ENCODE measurements at places on chromosomes 1 and 21.

- ATAC-seq, result no peak
These were observed 115.1 kb downstream of the RHOU start for GRCh38 chr1:228850141-228851100.

DNA sequence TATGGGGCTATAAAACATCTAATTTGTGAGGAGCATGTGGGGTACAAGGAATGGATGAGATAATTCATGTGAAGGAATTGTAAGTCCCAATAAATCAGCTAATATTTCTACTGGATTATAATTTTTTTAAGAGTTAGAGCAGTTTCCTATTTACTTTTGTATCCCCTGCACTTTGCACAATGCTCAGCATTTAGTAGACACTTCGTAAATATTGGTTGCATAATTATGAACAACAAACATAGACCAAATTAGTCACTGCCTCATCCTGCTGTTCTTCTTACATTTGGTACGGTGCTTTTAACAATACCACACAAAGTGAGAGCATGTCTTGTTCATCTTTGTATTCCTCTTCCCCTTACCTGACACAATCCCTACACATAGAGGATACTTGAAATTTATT is 27.1 kb upstream of the RRP15 start:
- ATAC-seq, result no peak

DNA sequence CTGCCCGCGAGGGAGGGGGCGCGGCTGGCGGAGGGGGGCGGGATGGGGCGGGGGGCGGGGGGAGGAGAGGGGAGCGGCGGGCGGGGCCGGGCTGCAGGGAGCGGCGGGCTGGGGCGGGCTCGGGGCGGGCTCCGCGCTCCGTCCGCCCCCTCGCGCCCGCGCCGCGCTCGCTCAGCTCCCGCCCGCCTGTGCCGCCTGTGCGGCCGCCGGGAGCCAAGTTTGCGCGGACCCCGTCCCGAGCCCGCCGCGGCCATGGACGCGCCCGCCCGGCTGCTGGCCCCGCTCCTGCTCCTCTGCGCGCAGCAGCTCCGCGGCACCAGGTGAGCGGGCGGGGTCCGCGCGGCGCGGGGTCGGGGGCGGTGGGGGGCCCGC is at the start of gene GABRD:
Gene GABRD (plus strand): TSS at position 174 of the 372 bp plus-strand sequence. CDS start 79 bp downstream, at position 253.
- 0 out of 3 replicates have a peak, but pooled peaks have one; percentile 29 for ATAC-seq

GRCh38 chr21:42377211-42377950 is 11.0 kb upstream of the TFF1 start:
- ATAC-seq, result no peak

GRCh38 chr1:93349231-93350135 is 3.8 kb downstream of the DR1 start:
- no peak for ATAC-seq

GRCh38 chr1:19648689-19649088 is 4.6 kb downstream of the NBL1 start:
- no peak for ATAC-seq

GRCh38 chr1:67165468-67166041 is 699 bp upstream of the IL23R start:
- no peak for ATAC-seq

- no peak for ATAC-seq
These were observed 4.7 kb upstream of the ECE1 start for GRCh38 chr1:21295002-21295401.

DNA sequence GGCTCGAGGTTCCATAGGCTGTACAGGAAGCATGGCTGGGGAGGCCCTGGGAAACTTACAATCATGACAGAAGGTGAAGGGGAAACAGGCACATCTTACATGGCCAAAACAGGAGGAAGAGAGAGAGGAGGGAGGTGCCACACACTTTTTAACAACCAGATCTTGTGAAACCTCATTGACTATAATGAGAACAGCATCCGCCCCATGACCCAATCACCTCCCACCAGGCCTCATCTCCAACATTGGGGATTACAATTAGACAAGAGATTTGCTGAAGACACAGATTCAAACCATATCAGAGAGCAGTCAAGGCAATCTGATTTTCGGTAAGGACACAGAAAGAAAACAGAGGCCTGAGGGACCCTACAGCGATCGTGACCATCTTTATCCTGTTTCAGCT is 41.7 kb downstream of the TNFRSF9 start:
- ATAC-seq, result no peak

DNA sequence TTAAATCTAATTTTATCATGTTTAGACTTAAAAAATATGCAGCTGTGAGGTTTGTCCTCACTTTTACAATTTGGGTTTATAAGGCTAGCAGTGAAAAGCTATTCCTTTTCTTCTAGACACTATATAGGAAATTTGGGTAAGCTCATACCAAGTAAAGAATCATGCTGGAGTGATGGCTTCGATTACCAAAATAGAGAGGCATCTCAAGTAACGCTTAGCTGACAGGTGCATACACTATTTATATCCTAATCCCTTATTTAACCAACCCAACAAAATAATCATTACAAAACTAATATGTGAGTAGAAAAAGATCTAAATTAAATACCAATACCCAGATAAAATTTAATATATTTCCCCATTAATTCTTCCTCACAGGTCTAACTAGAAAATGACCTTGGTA is 193.2 kb downstream of the LHX8 start:
- ATAC-seq, result no peak

GRCh38 chr1:169585181-169585580 is 1.1 kb downstream of the F5 start:
- ATAC-seq, result no peak

- ATAC-seq, result no peak
These were observed 777.3 kb downstream of the LTN1 start for GRCh38 chr21:28215214-28215954.

GRCh38 chr1:65514041-65514440 is 93.6 kb downstream of the LEPR start:
- ATAC-seq, result peak; percentile 76

- peak; percentile 87 for ATAC-seq
These were observed 64.6 kb downstream of the UBIAD1 start for GRCh38 chr1:11337580-11338073.

- ATAC-seq, result peak; percentile 89
These were observed at the start of gene RAB13 for GRCh38 chr1:153985941-153986761. Gene RAB13, minus strand, starts transcription at chr1:153986339. Its CDS starts 103 bp downstream, at chr1:153986236.

DNA sequence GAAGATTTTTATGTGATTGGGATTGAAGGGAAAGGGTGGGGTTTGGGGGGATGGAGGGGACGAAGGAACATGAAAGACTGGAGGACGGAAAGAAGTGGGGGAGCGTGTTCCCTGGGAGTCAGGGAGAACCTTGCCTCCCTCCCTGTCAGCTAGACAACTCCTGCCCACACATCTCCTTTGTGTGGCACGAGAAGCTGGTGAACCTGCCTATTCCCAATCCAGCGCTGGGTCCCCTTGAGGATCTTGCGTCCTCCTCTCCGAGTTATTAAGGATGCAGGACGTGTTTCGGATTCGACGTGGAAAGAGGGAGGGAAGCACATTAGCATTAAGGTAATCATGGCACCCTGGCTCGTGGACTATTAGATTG is 1.4 kb downstream of the LRRC7 start:
- no peak for ATAC-seq

- no peak for ATAC-seq
These were observed 18.7 kb upstream of the SAMD13 start for GRCh38 chr1:84282780-84283333.

GRCh38 chr1:203380420-203381150 is 29.7 kb upstream of the FMOD start:
- ATAC-seq, result no peak

- ATAC-seq, result no peak
These were observed 8.5 kb upstream of the EXO1 start for GRCh38 chr1:241839369-241839979.

DNA sequence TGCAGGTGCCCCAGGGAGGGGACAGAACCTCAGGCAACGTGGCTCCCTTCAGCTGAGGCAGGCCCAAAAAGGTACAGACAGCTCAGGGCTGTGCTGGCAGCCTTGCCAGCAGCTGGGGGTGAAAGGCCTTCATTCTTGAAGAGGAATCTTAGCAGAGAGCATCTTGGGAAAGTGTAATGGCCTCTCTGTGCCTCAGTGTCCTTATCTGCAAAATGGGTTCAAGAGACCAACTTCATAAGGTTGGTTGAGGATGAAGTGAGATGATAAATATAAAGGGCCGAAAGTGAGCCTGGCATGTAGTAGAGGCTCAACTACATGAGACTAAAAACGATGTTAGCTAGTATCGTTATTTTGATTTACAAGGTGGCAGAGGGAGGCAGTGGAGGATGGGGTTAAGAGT is 26.2 kb downstream of the TMCO4 start:
- no peak for ATAC-seq

DNA sequence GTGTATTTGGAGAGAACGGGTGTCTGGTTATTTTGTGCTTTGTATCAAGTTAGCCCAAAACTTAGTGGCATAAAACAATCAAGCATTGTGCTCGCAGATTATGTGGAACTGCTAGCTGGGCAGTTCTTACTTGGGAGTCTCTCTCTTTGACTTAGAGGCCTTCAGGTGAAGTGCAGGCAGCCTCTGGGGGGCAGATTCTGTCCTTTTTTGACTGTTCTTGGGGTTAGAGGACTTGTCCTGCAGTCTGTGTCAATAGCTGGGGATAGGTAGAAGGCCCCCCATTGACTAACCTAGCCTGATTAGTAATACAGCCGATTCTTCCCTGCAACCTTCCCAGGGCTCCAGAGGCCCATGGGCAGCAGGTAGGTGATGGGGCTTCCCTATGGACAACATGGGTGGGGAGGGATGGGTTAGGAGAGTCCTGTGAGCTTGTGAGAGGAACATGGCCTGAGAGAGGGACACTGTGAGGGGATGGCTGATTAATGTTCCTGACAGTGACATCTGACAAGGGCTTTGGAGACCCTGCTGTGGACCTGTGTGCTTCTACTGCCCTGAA is 37.2 kb upstream of the ACOT11 start:
- ATAC-seq, result peak; percentile 14

DNA sequence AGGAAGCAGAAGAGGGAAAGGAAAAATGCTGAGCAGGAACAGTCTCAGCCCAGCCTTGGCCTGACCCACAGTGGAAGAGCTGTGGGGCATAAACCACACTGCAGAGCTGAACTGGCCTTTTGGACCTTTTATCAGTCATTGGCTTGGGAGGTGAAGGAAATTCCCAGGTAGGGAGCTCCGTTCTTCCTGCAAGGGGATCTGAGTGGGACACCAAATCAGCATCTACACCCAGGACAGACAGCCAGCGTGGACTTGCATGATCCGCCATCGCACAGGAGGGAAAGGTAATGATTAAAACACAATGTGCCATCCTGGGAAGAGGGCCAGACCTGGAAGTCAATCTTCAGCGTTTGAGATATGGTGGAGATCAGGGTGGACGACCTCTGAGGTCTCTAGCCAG is 1.2 kb upstream of the MTFR1L start:
- no peak for ATAC-seq

GRCh38 chr1:23103001-23103889 is 65.4 kb downstream of the LUZP1 start:
- no peak for ATAC-seq

GRCh38 chr1:60921175-60921574 is 161.2 kb upstream of the NFIA start:
- ATAC-seq, result no peak

DNA sequence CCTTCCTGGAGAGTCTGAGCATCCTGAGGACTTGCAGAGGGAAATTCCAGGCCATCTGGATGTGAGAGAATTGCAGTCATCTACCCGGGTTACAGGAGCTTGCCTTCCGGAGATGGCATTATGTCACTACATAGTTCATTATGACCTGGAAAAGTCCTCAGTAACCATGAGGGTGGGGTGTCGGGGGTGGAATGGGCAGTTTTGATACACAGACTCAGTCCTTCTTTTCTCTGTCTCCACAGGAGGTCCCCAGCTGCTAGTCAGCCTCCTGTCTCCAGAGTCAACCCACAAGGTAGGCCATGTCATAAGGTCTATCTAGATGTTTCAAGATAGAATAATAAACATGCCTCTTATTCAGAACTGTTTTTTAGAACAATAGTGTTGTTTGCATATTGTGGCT is 268.2 kb upstream of the SGIP1 start:
- no peak for ATAC-seq

DNA sequence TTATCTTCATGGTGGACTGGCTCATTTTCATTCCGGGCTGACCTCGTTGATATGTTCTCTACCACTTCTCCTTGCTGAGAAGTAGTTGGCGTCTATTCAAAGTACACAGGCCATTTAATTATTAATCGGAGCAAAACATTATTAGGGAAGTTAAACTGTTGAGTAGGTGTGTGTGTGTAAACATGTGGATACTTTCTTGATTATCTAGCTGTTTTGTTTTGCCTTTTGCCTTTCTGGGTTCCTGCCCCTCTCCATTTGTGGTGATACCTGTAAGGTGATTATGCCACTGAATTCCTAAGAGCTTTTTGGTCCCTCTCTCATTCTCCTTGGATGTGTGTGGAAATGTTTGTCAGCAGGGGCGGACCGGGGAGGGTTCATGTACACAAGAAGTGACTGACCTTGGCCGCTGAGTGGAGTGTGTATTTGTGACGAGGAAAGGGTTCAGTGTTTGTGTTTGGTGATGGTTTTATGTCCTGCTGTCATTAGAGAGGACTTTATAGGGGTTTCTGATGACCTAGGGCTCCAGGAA is 56.6 kb upstream of the PPP2R5A start:
- no peak for ATAC-seq

- no peak for ATAC-seq
These were observed 27.7 kb downstream of the TRIM11 start for GRCh38 chr1:228378873-228379460.

- ATAC-seq, result no peak
These were observed 583.4 kb upstream of the ADAMTS5 start for GRCh38 chr21:27550287-27550686.

GRCh38 chr1:156772728-156773497 is 5.6 kb downstream of the PRCC start:
- peak; percentile 27 for ATAC-seq

- ATAC-seq, result no peak
These were observed 2.9 kb upstream of the CD46 start for GRCh38 chr1:207748737-207749528.

GRCh38 chr1:26181586-26182382 is 4.5 kb downstream of the CNKSR1 start:
- no peak for ATAC-seq

DNA sequence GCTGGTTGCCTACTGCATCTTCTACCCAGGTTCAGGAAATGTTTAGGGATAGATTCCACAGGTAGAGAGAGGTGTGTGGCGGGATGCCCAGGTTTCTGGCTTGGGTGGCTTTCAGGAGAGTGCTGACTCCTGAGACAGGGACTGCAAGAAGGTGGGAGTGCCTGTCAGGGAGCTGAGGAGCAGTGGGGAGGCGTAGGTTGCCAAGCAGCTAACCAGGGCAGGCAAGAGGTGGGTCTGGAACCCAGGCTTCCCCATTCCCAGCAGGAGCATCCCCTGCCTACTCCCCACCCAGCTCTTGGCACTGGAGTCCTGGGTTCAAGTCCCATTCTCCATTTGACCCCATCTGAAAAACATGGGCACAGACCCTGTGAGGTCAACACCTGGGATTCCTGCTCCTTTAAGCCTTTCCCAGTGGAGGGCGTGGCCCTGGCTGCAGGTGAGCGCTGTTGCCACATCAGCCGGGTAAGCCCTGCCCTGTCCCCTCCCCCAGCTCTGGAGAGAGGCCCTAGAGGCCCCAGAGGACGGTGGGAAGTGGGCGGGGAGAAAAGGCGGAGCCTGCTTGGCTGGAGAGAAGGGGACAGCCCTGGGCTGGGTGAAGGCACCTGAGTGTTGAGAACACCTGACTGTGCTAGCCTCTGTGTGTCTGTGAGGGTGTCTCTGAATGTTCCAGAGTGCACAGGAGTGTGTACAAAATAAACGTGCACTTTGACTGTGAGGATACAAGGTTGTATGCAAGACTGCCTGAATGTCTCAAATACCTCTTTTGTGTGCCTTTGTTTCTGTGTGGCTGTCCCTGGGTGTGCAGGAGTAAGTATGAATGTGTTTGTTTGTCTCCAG is 14.0 kb upstream of the SYNC start:
- peak; percentile 79 for ATAC-seq

- ATAC-seq, result no peak
These were observed 19.8 kb downstream of the SMIM12 start for GRCh38 chr1:34839526-34840305.
